Stimulated activated CD8-positive, alpha-beta memory T cell treated with anti-CD3 and anti-CD28 coated beads, Interleukin-7, amount 100 ng/mL, for 1 hour (primary cell): ENCODE measurements at places on chromosomes 2 and 18.

DNA sequence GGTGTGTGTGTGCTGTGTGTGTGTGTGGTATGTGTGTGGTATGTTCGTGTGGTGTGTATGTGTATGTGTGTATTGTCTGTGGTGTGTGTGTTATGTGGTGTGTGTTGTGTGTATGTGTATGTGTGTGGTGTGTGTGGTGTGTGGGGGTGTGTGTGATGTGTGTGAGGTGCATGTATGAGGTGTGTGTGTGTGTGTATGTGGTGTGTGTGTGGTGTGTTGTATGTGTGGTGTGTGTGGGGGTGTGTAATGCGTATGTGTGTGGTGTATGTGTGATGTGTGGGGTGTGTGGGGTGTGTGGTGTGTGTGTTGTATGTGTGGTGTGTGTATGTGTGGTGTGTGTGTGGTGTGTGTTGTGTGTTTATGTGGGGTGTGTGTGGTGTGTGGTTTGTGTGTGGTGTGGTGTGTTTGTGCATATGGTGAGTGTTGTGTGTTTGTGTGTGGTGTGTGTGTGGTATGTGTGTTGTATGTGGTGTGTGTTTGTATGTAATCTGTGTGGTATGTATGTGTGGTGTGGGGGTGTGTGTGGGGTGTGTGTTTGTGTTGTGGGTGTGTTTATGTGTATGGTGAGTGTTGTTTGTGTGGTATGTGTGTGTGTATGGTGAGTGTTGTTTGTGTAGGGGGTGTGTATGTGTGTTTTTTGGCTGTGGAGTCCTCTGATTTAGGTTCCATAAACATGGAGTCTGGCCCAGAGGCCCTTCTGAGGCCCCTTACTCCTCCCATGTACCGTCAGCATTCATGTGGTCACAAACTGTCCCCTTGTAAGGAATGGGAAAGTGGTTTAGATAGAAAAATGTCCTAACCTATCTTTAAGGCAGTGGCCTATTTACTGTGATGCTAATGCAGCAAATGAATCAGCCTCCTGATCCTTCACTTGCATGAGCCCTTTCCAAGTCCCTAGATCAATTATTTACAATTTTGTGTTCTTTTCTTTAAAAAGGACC is 116.0 kb downstream of the ALPK2 start:
- no peak for DNase-seq

- no peak for DNase-seq
Observed at GRCh38 chr2:119704670-119705120, 25.7 kb downstream of the TMEM177 start.

GRCh38 chr2:235594041-235594440 is 100.2 kb downstream of the AGAP1 start:
- no peak for DNase-seq

GRCh38 chr2:168510125-168510756 is 54.2 kb downstream of the CERS6 start:
- no peak for DNase-seq

DNA sequence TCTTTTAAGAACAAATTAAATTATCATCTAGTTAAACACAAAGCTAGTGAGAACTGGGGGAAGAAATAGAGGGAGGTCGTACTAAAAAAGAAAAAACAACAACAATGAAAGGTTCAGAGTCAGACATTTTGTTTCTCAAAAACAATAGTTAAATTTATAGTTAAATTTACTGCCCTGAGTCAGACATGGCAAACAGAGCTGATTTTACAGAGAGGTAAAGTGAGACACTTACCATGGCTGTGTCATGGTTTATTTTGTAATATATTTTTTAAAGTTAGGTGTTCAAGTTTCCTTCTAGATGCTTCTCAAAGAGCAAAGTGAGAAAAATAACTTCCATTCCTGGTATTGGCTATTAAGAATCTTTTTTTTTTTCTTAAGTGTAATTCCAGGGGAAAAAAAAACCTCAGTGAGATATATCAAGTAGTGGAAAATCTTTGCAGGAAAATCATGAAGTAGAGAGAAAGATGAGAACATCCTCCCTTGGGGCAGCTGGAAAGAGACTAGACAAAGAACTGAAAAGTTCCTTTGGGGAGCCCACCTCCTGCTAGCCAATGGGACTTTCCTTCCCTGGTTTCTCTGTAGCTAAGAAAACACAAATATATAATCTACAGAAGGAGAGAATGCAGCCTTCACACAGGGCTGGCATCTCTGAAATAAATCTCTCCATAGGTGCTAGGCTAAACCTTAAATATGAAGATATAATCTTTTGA is 12.3 kb downstream of the KLF7 start:
- no peak for DNase-seq

- DNase-seq = no peak
Observed at GRCh38 chr2:169363560-169364150, 1.3 kb upstream of the LRP2 start.

GRCh38 chr2:120218181-120218580 is 5.0 kb downstream of the TMEM185B start:
- no peak for DNase-seq
